ENCODE measurements at places on chromosomes 3 and 15.

DNA sequence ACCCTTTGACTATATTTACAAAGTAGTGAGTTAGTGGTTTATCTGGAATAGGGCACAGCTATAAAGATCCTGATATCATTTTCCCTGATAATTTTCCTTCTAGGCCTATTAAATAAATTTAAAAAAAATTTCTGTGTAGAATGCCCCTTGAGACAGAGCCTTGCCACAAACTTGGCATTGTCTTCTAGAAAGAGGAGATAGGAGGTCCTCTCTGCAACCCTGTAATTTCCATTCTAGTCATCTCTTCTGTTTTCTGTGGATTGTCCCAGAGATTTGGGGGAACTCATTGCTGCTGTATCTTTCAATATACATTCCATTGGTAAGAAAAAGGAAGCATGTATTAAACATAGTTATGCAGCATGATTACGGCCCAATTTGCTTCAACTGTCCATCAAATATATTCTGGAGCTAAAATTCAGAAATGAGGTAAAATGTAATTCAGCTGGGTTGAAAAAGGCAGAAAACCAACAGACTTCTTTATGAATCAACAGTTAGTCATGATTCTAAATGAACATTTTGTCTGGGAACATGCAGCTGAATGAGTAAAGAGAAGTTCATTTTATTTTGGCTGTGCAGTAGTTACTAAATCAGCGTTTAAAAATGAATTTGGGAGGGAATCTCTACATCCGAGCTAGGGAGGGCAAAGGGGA is 401.1 kb downstream of the NAALADL2 start:
- DNase-seq = no peak

- DNase-seq = no peak
These were observed 80.0 kb downstream of the USP13 start for GRCh38 chr3:179732661-179733348.

DNA sequence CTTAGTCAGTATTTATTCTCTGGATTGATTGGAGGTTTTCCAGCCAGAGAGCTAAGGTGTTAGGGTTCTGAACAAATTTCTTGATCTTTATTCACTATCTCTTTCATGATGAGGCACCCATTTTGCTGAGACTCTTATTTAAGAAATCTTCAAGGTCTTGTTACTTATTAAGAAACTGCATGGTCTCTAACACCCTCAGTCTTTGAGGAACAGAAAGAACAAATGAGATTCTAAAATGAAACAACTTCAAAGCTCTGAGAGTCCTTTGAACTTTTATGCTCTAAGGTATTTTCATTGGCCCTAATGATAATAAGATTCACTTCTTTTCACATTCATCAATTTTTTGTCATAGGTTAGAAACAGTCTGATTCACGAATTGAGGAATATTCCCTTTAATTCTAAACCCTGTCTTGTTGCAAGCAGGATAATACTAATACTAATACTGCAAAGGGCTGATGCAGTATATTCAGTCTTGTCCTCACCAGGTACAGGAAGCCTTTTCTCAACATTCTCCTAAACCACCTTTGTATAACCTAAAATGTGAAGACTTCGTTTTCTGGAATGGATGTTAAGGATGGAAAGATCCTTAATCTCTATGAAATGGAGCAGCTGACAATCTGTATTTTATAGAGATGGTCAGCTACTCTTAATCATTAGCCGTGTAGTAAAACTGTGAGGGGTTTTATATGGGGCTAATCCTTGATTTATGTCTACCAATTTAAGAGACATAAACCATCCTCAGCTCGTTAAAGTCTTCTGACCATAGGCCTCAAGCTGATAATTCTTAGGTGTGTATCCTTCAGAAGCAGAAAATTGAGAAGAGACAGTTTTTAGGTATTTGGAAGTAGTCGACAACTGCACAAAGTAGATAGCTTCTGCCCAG is 198.3 kb downstream of the OTOL1 start:
- DNase-seq = no peak

DNA sequence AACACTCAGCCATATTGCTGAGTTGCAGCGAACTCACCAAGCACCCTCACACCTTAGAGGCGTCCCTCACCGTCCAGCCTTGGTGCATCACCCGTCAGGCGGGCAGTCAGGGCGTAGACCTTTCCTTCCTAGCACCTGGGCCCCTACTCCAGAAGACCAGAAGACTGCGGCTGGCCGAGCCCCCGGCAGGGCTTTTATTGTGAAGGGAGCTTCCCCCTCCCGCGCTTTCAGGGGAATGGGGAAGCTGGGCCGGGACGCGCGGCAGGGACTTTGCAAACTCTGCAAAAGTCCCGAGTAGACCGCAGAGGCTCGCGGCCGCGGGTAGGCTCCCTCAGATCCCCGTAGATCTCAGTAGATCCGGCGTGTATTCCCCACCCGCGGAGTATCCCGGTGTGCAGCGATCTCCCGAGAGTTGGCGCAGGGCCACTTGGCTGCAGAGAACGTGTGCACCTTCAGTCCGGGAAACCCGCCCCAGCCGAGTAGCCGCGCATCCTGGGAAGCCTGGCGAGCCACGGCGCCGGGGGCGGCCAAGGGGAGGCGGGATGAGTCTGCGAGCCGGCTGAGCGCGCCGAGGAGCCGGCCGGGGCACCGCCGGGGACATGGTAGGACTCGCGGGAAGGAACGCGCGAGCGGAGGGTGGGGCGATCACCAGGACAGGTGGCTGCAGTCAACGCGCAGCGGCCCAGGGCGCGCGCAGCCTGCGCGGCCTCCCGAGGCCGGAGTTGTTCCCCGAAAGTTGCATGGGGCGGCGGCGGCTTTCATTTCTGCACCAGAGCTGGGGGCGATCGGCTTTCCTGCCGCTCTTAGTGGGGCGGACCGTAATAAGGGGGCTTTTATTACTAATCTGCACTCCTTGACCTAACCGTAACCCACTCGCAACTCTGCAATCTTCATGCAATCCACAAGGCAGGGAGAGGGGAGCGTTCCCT is at the start of gene GASK1A:
Gene GASK1A (plus strand): TSS at position 268 of the 929 bp plus-strand sequence. CDS start 332 bp downstream, at position 600.
- no peak for DNase-seq

GRCh38 chr3:7684182-7684715 is 817.4 kb upstream of the LMCD1 start:
- DNase-seq = no peak

DNA sequence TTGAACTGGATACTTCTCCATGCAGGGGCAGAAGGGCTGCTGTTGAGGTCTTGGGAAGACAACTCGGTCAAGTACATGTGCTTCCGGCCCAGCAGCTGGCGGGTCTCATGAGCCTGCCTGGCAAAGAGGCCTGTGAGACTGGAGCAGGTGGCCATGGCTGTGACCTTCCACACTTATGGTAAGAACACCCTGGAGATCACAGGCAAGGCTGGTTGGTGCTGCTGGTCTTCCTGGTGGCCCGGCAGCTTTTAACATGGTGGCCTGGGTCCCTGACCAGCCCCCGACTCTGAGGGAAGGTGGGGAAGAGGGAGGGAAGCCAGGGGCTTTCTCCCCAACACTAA is 15.4 kb downstream of the CHRD start:
- DNase-seq = no peak

DNA sequence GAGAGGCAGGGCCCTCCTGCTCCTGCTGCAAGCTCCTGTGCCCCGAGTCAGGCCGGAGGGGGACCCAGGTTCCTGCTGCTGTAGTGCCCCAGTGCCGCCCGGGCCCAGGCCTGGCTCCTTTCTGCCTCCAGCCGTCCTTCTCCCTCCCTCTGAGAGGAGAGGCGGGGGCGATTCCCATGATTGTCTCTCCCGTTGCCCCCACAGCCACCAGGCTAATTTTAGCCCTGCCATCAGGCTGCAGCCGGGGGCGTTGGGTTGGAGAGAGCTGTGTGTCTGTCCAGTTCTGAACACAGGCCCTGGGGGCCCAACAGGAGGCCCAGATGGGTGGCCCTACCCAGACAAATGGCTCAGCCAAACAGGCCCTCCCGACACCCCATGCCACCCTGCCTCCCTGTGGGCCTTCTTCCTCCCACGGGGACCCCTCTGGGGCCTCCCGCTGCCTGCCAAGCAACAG is 214.8 kb downstream of the TBC1D2B start:
- no peak for DNase-seq

- DNase-seq = no peak
These were observed 33.7 kb downstream of the CRYGS start for GRCh38 chr3:186510374-186511079.

DNA sequence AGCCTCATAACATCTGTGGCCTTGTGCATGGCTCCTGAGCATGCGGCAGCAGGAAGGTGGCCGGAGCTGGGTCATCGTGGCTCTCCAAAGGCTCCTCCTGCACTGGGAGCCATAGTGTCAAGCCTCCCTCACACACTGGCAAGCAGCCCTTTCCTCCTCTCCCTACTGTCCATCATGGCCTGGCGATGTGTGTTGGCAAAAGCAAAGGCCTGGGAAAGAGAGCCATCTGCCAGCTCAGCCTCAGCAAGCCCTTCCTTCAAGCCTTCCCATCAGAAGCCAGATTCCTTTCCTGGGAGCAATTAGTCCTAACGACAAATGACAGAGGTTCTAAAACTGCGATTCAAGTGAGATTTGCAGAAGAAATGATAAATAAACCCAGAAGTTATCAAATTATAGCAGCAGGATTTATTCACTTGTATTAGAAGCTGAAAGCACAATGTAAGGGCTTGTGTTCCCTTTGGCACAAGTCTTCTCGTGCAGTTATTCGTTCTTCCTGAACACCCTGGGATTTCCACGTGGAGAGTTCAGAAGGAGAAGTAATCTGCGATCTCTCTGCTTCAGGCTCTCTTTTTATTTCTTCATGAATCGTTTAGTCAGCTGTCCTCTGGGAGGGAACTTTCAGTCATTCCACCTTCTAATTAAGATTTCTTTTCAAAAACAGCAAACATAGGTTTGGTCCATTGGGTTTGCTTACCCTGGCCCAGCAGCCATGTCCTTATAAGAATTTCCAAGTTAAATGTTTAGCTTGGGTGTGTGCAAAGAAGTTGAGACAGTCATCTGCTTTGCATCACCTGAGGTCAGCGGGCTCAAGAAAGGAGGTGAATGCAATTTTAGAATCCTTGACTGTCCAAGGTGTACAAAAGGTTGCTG is 110.3 kb upstream of the TMC3 start:
- no peak for DNase-seq

All from activated effector memory CD4-positive, alpha-beta T cell treated with Interleukin-2 at 50 U/mL for 16 hours (primary cell).